Cortex of kidney (tissue), 1 donor: ENCODE measurements at places on chromosomes 2 and 18.

DNA sequence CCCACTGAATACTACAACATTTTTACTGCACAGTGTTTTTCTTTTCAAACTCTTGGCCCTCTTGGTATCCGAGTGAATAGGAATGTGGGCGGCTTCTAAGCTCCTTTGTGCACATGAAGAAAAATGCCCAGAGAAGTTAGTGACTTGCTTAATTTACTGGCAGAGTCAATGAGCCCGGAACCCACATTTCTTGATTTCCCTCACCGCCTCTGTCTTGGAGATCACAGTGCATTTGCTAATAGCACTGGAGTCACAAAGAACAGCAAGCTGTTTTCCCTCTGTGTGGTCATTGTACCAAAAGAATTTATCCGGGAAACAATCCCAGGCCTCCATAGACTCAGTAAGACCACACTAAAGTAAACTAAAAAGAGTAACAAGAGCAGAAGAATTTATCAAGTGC lies 18.9 kb downstream of the STON1 start:
- no peak for DNase-seq

GRCh38 chr18:79502782-79503181 lies 107.1 kb downstream of the NFATC1 start:
- DNase-seq: no peak

GRCh38 chr2:223460774-223461211 lies 141.4 kb downstream of the SCG2 start:
- DNase-seq: no peak

DNA sequence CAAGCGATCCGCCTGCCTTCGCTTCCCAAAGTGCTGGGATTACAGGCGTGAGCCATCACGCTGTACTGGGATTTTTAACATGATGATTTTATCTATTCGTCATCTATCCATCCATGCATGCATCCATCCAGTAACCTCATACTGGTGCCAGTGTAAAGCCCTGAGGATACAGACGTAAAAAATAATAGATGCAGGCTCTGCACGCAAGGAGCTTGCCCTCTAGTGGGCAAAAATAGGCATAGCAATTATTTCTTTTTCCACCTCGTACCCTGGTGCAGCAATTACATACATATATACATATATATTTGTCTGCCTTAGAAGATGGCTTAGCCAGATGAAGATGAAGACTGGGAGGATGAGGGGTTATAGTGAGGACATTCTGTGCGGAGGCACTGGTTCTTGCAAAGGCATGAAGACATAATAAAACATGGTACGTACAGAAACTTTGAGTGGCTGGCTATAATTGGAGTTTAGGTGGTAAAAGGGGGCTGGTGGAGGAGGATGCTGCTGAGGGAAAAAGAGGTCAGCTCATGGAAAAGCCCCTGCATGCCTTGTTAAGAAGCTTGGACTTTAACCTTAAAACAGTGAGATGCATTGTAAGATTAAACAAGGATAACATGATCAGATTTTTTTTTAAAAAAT lies 19.6 kb upstream of the RPIA start:
- no peak for DNase-seq

DNA sequence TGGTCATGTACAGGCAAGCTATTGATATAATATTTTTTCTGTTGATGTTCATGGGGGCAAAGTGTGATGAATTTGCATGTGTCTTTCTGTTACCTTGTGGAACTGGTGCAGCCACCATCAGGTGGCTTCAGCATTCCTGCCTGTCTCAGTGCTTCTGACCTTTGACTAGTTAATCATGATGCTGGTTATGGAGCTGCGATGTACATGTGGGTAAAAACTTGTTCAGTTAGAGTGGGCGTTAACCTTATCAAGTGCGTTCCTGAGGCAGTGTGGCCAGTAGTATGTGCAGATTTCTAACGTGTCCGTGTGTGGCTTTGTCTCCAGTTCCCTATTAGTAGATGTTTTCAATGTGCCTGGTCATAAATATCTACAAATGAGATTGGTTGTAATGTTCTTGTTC lies 127.4 kb upstream of the ZSWIM2 start:
- DNase-seq: no peak

DNA sequence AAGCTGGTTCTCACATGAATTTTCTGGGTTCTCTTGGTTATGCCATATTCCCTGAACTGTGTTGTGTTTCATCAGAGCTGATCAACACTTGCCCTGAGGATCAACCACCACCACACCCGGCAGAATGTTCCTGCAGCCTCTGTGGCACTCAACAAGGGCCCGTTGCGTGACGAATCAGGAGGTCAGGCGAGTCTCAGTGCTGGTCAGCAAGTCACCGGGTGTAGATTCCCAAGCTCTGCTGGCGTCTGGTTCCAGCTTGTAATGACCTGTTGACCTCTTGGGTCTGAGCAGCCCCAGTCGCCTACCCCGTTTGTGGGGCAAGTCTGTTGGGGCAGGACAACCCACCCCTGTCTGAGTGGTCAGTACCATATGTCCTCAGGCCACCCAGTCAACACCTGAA lies 46.0 kb downstream of the ADCY3 start:
- DNase-seq: no peak

GRCh38 chr2:199994371-199994770 lies 39.0 kb downstream of the MAIP1 start:
- no peak for DNase-seq

DNA sequence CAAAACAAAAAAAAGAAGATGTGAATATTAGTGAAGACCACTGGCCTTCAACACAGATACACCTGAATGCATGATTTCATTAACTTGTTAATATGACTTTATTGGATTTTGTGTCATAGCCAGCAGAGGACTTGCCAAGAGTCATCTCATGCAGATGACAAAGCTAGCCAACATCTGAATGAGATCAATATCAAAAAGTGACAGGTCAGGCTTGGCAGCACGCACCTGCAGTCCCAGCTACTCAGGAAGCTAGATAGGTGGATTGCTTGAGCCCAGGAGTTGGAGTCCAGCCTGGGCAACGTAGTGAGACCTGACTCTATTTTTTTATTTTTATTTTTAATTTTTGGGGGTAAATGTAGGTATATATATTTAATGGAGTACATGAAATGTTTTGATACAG lies 54.5 kb upstream of the TGIF1 start:
- no peak for DNase-seq

GRCh38 chr18:45355944-45356520 lies 259.2 kb upstream of the SLC14A2 start:
- no peak for DNase-seq

- DNase-seq: no peak
Measured at GRCh38 chr2:137888845-137889244, 75.4 kb upstream of the HNMT start.

GRCh38 chr2:182883451-182883850 lies 17.0 kb upstream of the FRZB start:
- no peak for DNase-seq

GRCh38 chr2:144372410-144373080 lies 147.4 kb downstream of the ZEB2 start:
- no peak for DNase-seq

- DNase-seq: no peak
Measured at GRCh38 chr2:177679611-177680605, 287.3 kb downstream of the AGPS start.

- no peak for DNase-seq
Measured at GRCh38 chr2:175984846-175985245, 17.2 kb downstream of the LNPK start.

- DNase-seq: no peak
Measured at GRCh38 chr18:69895066-69896047, 52.3 kb downstream of the CD226 start.

DNA sequence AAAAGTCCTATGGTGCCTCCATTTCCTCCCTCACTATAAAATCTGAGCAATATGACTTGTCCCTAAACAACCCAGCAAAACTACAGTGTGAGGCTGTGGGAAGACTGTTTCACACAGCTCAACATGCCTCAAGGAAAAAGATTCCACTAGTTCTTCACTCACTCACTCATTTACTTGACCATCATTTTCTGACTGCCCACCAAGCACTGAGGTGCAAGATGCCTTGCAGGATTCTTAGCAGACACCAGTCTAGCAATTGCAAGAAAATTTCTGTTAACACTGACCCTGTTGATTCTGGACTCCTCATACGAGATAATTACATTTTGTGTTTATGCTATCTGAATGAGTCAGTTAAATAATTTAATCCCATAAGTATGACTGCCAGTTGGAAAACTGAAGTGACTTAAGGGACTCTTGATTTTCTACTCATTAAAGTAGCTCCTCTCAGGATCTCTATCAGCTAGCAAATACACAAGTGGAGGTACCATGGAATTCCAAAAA lies 51.9 kb upstream of the PCBP1 start:
- DNase-seq: no peak

DNA sequence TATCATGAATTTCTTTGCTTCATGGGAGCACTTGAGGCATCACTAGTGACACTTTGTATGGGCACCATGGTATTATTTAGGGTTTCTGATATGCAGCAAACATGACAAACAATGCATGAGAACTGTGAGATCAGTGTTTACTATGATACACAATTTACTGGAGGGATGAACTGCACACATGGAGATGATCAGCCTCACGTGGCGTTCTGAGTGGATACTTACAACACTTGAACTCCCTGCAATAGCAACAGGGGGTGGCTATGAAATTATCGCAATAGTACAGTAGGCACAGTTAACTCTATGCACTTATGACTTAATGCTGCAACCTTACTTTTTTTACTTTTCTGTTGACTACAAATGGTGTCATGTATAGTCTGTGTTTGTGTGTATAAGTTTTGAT lies 18.5 kb upstream of the UGT1A8 start:
- DNase-seq: no peak

GRCh38 chr2:190530248-190530900 lies 4.1 kb downstream of the NEMP2 start:
- no peak for DNase-seq

DNA sequence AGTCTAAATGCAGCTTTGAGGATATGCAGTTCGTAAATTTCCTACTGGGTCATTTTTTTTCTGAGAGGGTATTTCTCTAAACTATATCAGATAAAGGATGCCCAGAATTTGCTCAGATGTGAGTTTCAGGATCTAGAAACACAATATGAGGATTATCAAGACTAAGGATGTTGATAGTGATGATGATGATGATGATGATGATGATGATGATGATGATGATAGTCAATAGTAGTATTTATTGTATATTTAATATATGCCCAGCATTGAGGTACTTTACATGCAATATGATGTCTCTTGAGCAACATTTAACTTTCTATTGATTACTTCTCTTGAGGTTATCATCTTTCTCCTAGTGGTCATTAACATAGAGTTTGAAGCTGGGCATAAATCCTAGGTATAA lies 222.1 kb upstream of the NRP2 start:
- DNase-seq: no peak

GRCh38 chr2:33354981-33355380 lies 121.5 kb upstream of the RASGRP3 start:
- DNase-seq: no peak

DNA sequence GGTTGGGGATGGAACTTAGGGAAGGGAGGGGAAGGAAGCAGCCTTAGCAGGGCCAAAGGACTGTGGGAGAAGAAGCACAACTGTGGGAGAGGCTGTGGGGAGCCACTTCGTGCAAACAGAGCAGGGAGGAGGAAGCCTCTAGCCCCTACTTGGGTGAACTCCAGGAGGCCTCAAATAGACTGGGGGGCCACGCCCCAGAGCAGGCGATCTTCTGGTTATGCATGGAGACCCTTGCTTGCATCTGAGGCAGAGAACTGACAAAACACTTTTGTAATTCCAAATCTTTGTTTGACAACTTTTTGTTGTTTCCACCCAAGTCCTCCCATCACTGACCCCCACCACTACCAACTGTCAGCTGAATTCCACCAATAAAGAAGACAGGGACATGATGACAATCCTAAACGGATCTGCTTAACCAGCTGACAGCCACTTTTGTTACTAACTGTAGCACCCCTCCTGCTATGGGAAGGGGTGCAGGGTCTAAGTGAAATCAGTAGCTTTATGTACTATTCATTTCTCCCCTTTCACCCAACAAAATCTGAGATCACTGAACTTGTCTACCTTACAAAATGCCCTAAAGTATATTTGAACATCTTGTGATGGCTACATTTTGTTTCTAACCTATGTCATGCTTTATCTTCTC lies 80.5 kb upstream of the CPO start:
- no peak for DNase-seq

GRCh38 chr2:149735237-149735958 lies 147.8 kb upstream of the MMADHC start:
- DNase-seq: no peak

- DNase-seq: no peak
Measured at GRCh38 chr2:56519806-56520205, 336.0 kb downstream of the CCDC85A start.

DNA sequence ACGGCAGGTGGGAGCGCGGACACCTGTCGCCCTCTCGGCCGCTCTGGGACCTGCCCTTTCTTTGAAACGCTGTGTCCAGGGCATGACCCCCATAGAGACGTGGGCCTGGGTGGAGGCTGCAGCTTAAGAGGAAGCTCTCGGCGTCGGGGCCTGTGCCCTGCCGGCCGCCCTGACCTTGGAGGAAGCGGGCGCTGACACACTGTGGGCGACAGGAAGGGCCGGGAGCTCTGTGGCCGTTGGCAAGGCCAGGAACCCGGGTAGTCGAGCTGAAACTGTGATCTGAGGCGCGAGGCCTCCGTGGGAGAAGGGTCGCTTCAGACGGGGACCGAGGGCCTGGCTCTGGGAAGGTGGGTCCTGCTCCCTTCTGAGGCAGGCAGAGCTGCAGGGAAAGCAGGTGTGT lies 28.2 kb downstream of the KCNG2 start:
- no peak for DNase-seq

DNA sequence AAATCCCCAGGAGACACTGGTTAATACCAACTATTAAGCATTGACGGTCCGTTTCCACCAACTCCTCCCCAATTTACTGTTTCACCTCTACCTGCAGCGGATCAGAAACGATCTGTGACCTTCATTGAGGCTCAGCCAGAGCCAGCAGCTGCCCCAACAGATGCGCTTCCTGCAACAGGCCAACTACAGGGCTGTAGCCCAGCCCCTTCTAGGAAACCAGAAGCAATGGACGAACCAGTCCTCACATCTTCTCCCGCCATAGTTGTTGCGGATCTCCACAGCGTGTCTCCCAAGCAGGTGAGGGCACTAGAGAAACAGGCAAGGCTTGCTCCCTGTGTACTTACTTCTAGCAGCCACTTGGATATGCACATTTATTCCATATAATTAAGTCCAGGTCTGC lies 8.5 kb upstream of the RPE start:
- no peak for DNase-seq

GRCh38 chr2:78132391-78133370 lies 610.5 kb upstream of the LRRTM4 start:
- DNase-seq: no peak

DNA sequence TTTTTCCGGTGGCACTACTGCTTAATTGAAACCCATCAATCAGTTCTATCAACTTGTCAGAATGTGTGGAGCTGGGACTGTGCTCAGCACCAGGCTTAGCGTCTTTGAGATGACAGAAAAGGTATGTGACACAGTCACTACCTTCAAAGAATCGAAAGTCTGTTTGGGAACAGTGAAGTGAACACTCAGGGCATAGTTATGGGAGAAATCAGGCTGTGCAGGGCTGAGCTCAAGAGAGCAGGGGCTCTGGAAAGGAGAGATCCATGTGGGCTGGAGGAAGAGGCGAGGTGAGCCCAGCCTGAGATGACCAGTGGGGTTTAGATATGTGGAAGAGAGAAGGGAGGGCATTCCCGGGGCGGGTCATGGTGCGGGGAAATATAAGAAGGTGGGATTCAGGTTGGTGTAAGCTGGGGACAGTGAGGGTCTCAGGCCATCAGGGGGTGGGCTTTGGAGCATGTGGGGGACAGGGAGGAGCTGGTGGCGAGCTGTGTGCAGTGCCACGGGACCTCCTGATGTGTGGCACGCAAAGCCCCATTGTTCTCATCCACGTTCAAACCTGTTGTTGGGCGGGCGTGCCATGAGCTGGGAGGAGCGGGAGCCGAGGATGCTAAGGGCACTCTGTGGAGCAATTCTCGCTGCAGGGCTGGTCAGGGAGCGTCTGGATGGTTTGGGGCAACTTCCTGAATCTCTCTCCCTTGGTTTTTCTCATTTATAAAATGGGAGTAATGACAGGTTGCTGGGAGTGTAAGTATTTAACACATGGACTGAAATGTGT lies 72.5 kb downstream of the VAPA start:
- no peak for DNase-seq
